CMK (cell line): ENCODE measurements at places on chromosomes 5 and 9.

GRCh38 chr5:89417515-89417914, 534.5 kb upstream of the MEF2C start:
- DNase-seq = no peak

DNA sequence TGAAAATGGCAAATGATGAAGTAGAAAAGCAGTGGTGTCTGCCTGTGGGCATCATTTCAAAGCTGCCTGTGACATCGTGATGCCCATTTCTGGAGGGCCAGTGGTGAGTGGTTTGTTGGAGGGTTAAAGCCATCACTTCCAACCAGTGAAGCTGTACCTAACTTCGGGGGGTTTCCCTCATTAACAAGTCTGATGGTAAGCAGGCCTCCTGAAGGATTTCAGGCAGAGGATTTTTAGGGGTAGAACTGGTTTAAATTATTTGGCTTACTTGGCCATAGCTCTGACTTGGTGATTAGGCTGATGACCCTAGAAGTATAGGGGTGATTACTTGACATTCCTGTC, 10.7 kb downstream of the TNFAIP8 start:
- no peak for DNase-seq

DNA sequence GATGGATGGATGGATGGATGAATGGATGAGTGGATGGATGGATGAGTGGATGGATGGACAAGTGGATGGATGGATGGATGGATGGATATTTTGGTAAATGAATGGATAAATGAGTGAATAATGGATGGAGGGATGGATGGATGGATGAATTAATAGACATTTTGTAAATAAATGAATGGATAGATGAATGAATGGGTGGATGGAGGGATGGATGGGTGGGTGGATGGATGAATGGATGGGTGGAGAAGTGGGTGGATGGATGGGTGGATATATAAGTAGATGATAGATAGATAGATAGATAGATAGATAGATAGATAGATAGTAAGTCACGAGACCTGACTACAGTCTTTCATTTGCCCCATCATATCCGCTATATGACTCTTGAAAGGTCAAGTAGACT, 82.7 kb upstream of the OLFM1 start:
- no peak for DNase-seq

DNA sequence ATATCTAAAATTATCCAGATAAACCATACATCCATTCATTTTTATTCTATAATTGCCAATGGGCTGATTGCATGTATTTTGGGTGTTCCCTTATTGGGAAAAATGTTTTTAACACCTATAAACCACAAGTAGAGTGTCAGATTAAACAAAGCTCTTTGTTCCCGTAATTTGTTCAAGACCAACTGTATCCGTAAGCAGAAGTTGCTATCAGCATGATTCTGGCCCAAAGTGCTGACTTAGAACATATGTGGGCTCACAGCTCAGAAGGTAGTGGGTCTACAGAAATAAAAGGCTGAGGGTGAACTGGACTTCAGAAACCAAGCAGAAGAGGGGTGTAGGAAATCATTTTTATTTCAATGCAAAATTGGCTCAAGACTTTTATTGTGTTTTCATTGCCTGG, 23.5 kb upstream of the IL7R start:
- no peak for DNase-seq

- DNase-seq = no peak
Observed at GRCh38 chr5:115586525-115587146, 15.6 kb downstream of the TICAM2 start.

GRCh38 chr5:169707686-169708085, 70.6 kb downstream of the DOCK2 start:
- no peak for DNase-seq

- no peak for DNase-seq
Observed at GRCh38 chr5:134508521-134509195, 16.8 kb upstream of the JADE2 start.
